ENCODE measurements at places on chromosomes 3 and 15. TPM values are rescaled to one million over a fixed set of nuclear protein-coding genes. Genes with fewer than 3 reads are reported as not detected.

CCR8 gene
- total RNA-seq: not detected

INKA1 gene
- 10.3 TPM for total RNA-seq

FAM107A gene
- total RNA-seq: 9.8 TPM

RPS17 gene
- total RNA-seq: 2,311 TPM

ZBBX gene
- not detected for total RNA-seq

GLDN gene
- total RNA-seq: 1.9 TPM

RABL3 gene
- 19.1 TPM for total RNA-seq

STRA6 gene
- total RNA-seq: 21.9 TPM

CLDN18 gene
- not detected for total RNA-seq

GOLGA6L7 gene
- total RNA-seq: not detected

NR1I2 gene
- 0.11 TPM for total RNA-seq

SPESP1 gene
- 1.2 TPM for total RNA-seq

KIF15 gene
- 16.1 TPM for total RNA-seq

KCNH8 gene
- 1.5 TPM for total RNA-seq

RAP2B gene
- total RNA-seq: 20.1 TPM

SCN11A gene
- 11.8 TPM for total RNA-seq

HYAL3 gene
- total RNA-seq: 2.9 TPM

PPP1R14D gene
- not detected for total RNA-seq

GOLGA8T gene
- 0.37 TPM for total RNA-seq

GUCA1C gene
- total RNA-seq: not detected

COL8A1 gene
- total RNA-seq: 21.1 TPM

MOBP gene
- 0.05 TPM for total RNA-seq

RTF1 gene
- 34.0 TPM for total RNA-seq

Measured in urinary bladder (tissue), 4 donors.